ENCODE measurements at places on chromosomes 6 and 20.
A peak's percentile ranks its signal among the peaks of the same experiment; 100 is the strongest.

DNA sequence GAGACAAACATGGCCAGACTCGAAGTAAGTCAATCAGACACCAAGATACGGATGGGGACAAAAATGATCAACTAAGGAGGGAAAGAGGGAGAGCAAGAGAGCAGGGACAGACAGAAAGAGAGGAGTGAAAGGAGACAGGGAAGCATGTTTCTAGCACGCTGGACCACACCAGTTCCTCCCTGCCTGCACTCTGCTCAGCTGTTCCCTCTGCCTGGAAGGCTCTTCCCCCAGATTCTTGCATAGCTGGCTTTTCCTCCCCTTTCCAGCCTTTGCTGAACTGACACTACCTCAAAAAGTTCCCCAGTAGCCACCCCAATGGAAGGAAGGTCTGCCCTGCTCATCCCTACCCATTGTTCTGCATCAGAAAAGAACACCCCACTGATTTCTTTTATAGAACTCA lies 185.9 kb downstream of the MAFB start:
- DNase-seq: no peak

GRCh38 chr20:25045343-25045712 lies 12.6 kb downstream of the ACSS1 start:
- DNase-seq: no peak

DNA sequence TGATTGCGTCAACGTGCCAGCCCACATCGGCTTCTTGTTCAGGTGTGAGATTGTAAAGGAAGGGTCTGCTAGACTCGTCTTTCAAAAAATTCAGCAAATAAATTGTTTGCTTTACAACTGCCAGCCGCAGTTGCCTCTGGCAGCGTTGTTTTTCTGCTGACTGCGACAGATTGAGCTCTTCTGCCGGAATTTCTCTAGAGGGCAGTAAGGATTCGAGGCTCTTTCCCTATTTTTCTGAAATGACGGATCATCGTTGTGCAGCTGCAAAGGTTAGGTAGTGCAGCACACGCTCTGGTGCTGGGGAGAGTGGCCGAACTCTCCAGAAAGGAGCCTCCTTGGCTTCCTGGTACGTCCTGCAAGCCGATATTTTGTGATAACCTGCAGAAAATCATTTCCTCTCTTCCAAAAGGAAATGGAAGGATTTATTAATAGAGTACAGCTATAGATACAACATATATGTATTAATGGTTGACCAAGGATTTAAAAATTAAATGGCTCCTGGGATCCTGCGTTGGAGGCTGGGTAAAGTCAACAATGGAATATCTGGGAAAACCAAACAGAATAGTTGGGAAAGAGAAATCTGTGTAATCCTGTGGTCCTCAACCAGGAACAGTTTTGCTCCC lies 121.9 kb upstream of the ZFP64 start:
- no peak for DNase-seq

GRCh38 chr6:102918161-102918560 lies 1524.7 kb downstream of the GRIK2 start:
- DNase-seq: no peak

- DNase-seq: no peak
Observed at GRCh38 chr20:32158943-32159660, 48.4 kb downstream of the PLAGL2 start.

DNA sequence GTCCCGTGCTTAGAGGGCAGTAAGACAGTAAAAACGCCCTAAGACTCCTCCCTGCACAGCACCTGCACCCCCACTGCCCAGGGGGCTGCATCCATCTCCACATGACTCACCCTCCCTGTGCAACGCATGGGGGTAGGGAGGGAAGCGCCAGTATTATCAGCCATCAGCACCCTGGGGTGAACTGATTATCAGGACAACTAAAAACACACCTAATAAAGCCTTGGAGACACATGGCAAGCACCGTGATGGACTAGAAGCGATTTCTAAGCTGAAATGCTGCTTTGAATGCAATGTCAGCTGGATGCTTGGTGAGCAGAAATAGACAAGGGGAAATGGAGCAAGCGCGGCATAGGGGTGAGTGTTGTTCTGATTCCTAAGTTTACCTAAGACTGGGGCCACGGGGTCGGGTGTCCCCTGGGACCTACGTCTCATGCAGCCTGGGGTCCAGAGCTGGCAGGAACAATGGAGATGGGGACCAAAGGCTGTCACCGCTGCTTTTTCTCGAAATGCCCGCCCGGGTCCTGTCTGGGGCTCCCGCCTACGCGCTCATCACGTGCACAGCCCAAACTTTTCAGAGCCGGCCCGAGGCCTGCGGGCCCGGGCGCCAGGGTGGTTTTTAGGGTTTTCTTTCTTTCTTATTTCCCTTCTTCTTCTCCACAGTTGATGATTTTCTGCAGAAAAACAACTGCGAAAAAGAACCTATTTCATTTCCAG lies 702 bp upstream of the TNFAIP3 start:
- peak; percentile 33 for DNase-seq

DNA sequence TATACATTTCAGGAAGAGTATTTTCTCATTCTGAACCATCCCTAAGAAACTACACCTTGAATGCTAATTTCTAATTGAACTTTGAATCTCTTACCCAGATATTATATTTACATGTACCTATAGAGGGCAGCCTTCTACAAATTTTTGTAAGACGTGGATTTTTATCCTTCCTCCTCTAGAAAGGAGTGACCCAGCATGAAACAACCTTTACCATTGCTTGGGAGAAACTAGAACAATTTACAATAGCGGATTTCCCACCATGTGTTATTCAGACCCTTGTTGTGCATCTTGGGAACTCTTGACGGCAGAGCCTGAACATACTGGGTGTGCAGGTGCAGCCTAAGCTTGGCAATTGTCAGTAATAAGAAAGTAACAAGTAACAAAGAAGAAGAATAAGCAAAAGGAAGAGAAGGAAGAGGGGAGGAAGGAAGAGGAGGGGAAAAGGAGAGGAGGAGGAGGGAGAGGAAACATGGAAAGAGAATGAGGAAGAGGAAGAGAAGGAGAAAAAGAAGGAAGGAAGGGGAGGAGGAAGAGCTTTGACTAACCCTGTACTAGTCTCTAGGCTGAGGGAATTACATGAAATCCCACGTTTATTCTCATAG lies 10.8 kb upstream of the TAAR1 start:
- DNase-seq: no peak

Measured in effector CD8-positive, alpha-beta T cell (primary cell).